Activated T-helper 1 cell treated with anti-CD3 and anti-CD28 coated beads, Interleukin-2, amount 50 U/mL, for 16 hours (primary cell): ENCODE measurements at places on chromosomes 7 and 10.

DNA sequence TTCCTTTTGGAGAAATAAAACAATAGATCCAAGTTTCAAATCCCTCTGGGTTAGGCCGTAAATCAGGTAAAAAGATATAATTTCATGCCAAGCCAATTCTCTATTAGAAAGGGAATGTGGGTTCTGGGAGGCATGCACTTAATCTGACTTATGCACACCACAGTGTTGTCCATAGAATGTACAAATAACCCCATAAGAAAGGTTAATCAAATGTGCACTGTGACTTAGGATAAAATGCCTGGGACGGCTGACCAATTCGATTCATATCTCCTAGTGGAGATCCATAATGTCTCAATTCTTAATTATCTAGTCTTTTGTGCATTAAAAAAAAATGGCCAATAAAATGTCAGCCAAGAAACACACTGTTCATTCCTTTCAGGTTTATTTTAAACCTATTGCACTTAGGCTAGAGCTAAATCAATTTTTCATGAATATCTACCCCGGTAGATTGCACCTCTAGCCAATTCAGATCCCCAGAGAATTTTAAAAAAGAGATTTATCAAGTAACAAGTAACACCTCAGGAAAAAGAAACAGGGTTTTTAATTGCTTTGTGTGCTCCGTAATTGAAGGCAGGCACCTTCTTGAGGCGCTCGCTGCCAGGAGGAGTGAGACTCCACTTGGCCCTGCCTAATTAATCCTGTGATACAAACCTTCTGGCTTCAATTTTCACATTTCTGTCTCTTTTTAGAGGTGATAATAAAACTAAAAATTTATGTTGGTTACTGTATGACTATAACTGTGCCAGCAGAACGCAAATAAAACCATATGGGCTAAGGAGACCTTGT, 265.1 kb downstream of the ETV1 start:
- DNase-seq: no peak

- DNase-seq: no peak
Measured at GRCh38 chr7:105782391-105783042, 93.9 kb downstream of the ATXN7L1 start.

- DNase-seq: no peak
Measured at GRCh38 chr10:5485290-5485689, 14.1 kb downstream of the CALML5 start.

DNA sequence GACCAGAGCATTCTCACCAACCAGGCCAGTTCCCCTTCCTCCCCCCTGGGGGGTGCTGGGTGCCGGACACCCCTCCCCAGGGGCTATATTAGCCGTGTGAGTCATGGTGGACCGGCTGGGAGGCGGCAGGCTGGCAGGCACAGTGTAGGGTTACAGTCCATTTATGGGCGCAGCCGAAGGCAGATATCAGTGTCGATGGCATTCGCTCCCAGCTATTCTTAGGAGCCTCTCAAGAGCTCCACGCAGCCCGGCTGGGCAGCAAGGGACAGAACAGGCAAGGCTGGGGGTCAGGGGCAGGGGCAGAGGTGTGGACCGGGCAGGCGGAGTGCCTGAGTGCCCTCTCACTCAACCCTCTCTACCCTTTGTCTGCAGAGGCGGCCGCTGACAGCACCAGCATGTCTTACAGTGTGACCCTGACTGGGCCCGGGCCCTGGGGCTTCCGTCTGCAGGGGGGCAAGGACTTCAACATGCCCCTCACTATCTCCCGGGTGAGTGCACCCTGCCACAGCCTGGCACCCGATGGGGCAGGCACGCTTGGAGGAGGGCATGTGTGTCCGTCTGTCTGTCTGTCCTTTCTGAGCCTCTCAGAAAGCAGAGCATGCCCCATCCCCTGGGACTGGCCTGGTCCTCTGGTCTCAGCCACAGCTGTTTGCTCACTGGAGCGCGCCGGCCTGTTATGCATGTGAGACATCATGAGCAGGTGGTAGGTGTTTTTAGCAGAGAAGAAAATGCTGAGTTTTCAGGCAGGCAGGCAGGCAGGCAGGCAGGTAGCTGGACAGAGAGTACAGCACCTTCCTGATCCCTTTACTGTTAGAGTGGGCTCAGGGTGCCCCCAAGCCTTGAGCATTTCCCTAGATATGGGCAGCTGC, at the start of gene LDB3:
LDB3 (plus strand) TSS at position 215 of the 869 bp plus-strand sequence; CDS start at position 396, 181 bp downstream.
- DNase-seq: no peak

GRCh38 chr10:57979956-57980355, 287.7 kb downstream of the IPMK start:
- no peak for DNase-seq

DNA sequence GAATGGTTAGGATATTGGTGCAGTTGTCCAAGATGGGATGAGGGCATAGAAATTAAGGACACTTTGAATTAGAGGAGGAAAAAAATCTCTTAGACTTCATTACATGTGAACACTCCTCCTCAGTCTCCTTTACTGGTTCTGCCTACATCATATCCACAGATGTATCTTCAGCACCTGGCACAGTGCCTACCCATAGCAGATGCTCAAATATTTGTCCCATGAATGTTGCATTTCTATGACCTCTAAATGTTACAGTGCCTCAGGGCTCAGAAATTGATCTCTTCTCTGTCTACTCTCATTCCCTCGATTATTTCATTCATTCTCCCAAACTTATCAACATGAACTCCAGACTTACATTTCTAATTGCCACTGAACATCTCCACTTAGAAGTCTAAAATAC, 17.1 kb downstream of the CNNM1 start:
- DNase-seq: no peak

DNA sequence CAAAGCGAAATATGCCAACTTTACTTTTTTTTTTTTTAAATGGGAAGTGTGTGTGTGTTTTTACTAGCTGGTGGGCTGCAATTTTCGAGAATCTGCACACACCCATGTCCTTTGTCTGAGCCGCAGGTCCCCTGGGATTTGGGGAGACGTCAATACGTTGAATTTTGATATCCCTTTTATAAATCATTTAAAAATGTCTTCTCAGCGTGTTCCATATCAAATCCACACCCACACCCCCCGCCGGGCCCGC, 404 bp upstream of the FMC1 start:
- no peak for DNase-seq

- no peak for DNase-seq
Measured at GRCh38 chr7:125112850-125113249, 183.2 kb upstream of the POT1 start.

- DNase-seq: no peak
Measured at GRCh38 chr10:114087655-114088054, 44.0 kb downstream of the ADRB1 start.

- no peak for DNase-seq
Measured at GRCh38 chr10:123604506-123604905, 61.6 kb upstream of the GPR26 start.

DNA sequence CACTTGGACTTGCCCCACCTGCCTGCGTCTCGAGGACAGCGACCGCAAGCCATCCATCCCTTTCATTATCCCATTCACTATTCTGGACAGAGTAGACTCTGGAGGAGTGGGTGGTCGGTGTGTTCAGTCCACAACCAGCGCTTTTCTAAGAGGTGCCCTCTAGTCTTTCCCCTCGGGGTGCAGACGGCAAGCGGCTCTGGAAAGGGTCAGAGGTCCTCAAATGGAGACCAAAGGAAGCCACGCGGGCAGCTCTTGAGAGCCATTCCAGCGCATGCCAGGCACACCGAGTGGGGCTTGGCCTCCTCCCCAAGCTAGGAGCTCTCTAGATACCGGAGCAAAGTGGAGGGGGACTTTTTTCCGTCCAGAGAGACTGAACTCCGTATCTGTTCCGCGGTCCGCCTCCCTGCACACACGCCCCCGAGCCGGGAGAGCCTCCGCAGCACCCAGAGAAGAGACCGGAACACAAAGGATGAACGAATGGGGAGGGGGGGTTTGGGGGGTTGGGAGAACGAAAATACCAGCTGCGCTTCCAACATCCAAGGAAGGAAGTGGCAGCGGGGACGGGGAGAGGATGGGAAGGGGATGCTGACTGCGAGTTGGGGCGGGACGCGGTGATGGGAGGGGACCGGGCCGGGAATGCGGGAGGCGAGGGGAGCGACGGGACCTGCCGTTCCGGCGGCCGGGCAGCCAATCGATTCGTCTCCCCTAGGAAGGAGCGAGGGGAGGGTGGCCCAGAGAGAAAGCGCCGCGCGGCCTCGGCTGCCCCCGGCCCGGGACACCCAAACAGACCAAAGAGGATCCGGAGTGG, 515 bp downstream of the GSDME start:
- no peak for DNase-seq

DNA sequence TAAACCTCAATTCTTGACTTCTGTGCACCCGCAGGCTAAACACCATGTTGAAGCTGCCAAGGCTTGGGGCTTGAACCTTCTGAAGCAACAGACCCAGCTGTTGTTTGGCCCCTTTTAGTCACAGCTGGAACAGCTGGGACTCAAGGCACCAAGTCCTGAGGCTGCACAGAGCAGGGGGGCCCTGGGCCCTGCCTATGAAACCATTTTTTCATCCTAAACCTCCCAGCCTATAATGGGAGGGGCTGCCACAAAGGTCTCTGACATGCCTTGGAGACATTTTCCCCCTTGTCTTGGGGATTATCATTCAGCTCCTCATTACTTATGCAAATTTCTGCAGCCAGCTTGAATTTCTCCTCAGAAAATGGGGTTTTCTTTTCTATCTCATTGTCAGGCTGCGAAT, 31.8 kb downstream of the LMBR1 start:
- DNase-seq: no peak

GRCh38 chr7:135248546-135248945, 14.9 kb downstream of the STRA8 start:
- no peak for DNase-seq

GRCh38 chr7:108124820-108125219, 5.3 kb downstream of the LAMB4 start:
- DNase-seq: no peak

- no peak for DNase-seq
Measured at GRCh38 chr10:67735430-67735829, 39.4 kb upstream of the CTNNA3 start.

DNA sequence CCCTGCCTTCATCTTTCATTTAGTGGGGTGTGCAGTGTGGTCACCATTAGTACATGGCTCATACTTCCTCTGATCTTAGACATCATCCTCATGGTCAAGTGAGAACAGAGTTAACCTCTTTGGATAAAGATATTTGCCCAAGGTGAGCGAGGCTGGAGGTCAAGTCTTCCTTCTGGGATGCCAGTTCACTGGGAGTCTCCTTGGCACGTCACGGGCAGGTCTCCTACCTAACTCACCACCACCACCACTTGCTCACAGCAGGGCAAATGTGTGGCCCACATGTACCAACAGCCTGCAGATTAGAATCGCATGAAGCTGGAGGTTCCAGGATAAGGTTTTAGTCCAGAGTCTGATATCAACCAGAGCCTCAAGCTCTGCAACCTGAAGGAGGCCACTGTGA, 164.6 kb downstream of the USP6NL start:
- DNase-seq: no peak

- DNase-seq: no peak
Measured at GRCh38 chr10:111290649-111291048, 213.8 kb downstream of the ADRA2A start.
